ENCODE measurements at places on chromosomes 1 and 21.

GRCh38 chr1:186463926-186464325 is 3.0 kb upstream of the PDC start:
- DNase-seq, result no peak

DNA sequence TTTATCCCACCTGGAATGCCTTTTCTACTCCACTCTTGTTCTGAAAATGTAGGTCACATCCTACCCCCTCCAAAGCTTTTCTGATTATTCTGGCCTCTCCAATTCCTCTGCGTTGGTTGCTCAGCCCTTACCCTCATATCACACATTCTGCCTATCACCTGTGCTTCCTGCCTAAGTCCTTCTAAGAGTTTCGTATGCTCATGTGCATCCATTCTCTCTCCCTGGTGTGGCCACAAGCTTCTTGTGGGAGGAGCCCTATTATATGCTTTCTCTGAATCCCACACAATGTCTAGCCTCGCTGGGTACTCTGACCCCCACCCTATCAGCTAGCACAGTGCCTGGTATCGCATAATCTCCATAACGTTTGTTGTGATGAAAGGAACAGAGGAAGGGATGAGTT is 54.2 kb downstream of the CD58 start:
- DNase-seq, result no peak

DNA sequence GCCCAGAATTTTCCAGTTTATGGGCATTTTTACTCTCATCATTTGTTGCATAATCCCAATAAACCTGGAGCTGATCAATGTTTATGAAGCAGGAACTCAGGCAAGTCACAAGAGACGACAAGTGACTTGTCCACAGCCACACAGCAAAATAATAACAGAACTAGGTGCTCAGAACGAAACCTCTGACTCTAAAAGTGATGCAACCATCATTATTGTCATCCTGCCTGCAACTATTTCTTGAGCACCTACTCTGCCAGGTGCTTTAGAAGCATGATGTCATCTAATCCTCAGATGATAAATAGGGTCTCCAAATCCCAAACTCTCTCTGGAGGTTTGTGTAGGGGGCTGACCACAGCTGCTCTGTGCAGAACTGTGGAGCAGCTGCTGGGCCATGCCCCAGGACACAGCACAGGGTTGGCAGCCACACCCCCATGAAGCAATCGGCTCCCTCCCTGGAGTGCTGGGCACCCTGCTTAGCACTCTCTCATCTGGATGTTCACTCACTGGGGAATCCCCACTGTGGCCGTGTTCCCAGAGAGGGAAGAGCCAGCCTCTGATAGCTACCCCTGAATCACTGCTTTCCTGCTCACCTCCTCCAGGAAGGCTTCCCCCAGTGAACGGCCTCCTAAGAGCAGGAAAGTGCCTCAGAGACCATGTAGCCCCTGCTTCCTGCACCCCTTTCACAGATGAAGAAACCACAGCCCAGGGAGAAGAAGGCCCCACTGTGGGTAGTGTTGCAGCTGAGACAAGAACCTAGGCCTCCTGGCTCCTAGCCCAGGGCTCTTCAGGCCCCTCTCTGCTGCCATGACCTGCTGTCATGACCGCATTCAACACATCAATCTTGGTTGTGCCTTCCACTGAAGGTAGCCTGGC is 2.1 kb downstream of the TTC22 start:
- DNase-seq, result no peak

- DNase-seq, result no peak
These were observed 77.7 kb upstream of the TMEM51 start for GRCh38 chr1:15075817-15076216.

- no peak for DNase-seq
These were observed 98.5 kb downstream of the CDC42BPA start for GRCh38 chr1:227219715-227220292.

DNA sequence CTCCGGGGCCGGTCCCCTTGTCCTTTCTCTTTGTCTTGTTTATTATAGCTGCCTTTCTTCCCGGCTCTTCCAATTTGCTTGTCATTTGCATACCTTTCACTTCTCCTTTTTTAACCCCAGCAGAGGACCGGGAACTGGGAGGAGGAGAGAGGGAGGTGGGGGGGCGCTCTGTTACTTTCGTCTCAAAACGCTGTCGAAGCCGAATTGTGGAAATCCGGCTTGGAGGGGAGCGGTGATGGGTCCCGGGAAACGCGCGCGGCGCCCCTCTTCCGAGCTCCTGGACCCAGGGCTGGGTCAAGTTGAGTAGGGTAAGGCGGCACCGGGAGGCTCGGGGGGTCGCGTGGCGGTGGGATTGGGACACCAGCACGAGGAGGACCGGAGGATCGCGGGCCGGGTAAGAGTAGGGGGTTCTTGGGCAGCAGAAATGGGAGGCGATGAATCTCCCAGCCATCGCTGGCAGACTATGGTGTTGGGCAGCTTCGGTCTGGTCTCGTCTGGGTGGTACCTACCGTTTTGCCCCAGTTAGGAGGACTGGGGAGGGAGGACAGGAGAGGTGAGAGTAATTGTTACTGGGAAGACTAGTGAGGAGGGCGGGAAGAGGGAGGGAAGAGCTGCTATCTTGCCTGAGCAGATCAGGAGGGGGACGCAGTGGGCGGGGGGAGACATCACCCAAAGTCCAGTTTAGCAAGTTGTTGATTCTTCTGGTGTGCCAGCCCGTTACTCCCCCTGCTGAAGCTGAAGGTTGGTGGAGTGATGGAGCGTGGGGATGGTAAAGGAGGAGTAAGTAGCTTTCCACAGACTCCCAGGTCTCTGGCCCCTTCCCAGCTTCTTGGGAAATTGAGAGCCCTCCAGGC is 1.5 kb downstream of the PROX1 start:
- no peak for DNase-seq

- no peak for DNase-seq
These were observed 20.0 kb downstream of the CITED4 start for GRCh38 chr1:40842207-40842606.

DNA sequence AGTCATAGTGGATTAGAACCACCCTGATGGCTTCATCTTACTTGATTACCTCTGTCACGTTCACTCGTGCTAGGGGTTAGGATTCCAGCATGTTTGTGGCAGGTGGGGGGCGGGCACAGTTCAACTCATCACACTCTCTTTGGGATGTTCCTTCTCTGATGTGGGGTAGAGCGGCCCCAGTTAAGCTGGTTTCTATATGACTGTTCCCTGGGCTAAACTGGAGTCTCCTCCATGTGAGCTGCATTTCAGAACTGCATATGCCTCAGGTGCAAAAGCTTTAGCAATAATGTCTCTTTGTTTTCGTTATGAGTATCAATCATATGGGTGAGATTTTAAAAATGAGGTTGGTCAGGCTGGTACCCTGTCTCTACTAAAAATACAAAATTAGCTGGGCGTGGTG is 393.2 kb downstream of the RPS6KC1 start:
- no peak for DNase-seq

All from Panc1 (cell line).